SW480 (cell line): ENCODE measurements at places on chromosomes 1 and 21.

- DNase-seq = no peak
Observed at GRCh38 chr1:62800825-62801306, 16.9 kb downstream of the ATG4C start.

DNA sequence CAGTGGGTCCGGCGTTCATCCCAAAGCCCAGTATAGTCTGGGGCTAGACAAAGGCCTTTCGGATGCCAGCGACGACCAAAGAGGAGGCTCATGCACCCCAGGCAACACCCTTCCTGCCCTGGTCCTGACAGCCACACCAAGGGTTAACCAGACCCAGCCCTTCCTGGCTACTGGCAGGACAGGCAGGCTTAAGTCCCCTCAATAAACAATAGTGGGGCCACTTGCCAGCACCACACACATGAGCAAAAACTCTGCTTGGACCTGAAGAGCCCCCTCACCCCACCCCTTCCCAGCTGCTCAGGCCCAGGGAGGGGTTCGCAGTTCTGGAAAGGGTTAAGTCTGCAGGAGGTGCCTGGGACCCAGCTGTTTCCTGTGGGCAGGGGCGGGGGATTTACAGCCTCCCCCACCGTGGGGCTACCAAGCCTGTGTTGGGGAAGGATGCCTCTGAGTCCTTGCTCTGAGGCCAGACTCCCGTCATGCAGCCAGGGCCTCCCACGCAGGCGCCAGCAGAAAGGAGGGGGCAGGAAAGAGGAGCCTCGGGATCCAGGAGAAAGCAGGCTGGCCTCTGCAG lies 18.2 kb downstream of the PHLDA3 start:
- DNase-seq = peak; percentile 55

DNA sequence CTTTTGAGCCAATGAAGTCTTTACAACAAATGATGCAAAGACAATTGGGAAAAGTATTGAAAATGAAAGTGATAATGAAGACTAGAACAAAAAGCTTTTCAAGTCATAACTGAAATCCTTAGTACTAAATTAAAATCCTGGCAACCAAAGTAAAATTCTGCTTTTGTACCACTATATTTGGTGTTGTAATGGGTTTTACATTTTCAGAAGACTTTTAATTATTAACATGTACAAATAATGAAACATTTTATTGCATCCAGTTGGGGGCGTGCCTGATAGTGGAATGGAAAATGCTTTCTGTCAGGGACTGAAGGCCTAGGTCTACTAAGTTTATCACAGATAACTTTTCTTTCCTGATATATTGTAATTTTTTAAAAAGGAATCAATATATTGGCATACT lies 89.4 kb downstream of the SDCCAG8 start:
- DNase-seq = no peak

GRCh38 chr1:48127735-48128685 lies 94.5 kb upstream of the SLC5A9 start:
- DNase-seq = no peak

DNA sequence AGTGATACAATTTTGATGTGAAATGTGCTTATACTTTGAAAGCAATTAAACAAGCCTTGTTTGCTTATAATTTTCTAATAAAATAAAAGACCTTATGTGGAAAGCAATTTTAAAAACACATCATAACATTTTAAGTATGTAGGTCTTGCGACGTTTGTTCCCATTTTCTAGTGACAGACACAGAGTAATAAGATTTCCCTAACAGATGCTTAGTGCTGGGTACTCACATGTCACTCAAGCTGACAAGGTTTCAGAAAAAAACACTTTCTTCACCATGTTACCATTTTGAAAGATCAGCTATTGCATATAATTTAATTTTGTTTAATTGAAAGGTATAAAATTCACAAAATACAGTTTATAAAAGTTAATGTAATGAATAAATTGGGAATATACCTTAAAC lies 14.1 kb upstream of the ZRANB2 start:
- no peak for DNase-seq

GRCh38 chr1:27672750-27673112 lies 739 bp upstream of the IFI6 start:
- no peak for DNase-seq

DNA sequence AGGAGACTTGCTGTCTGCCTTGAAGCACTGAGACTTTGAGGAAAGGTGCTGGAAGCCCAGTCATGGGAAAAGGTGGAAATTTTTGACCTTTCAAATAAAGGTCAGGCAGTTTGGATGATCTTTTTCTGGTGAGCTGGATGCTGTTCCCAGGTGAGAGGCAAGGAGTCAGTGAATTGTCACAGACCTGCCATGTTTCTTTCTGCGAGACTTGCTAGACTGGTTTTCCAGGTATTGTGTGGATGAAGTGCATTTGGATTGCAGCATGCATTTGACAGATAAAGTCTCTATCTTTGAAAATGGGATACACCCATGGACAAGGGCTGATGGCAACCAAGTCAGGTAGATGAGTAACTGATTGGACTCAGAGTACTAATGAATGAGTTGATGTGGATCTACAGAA lies 65.7 kb upstream of the NHLH2 start:
- no peak for DNase-seq

DNA sequence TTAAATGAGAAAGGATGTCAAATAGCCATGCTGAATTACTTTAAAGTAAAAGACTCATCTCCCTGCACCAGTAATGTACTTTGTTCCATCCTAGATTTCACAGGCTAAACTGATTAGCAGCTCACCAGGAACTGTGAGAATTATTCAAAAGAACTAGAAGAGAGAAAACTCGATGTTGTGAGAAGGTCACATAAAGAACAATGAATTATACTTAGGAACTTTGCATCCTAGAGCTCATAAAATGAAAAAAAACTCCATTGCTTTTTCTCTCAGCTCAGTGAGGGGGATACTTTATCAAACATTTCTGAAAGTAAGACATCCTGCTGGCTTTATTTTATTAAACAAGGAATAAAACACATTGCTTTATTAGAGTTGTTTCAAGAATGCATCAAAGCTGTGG lies 278.5 kb downstream of the MRPL39 start:
- DNase-seq = no peak

GRCh38 chr1:192696082-192696481 lies 60.1 kb downstream of the RGS13 start:
- no peak for DNase-seq

GRCh38 chr1:201545851-201546492 lies 7.0 kb downstream of the NAV1 start:
- peak; percentile 45 for DNase-seq

- no peak for DNase-seq
Observed at GRCh38 chr1:236018885-236019453, 45.9 kb downstream of the NID1 start.

- DNase-seq = no peak
Observed at GRCh38 chr1:10834770-10835412, 38.4 kb upstream of the CASZ1 start.

DNA sequence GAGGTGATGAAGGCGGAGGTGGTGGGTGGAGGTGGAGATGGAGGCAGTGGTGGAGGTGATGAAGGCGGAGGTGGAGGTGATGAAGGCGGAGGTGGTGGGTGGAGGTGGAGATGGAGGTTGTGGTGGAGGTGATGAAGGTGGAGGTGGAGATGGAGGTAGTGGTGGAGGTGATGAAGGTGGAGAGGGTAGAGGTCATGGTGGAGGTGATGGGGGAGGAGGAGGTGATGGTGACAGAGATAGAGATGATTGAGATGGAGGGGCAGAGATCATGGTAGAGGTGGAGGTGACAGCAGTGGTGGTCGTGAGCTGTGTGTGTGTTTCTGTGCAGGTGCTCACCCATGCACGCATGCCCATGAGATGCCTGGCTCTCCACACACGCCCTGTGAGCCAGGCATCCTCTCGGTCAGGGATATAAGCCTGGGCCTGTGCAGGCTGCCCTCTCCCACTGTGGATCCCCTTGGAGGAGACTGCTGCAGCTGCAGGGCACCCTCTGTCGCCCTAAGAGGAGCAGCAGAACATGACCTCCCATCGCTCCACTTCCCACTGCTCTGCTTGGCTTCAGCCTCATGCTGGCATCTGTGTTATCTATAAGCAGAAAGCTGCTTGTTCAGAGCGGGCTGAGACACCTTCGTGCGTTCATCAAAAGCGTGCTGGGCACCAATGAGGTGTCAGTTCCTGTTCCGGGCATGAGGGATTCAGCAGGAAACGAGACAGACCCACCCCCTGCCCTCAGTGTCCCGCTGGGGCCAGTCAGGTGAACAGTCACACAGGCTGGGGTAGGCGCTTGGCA lies 20.5 kb upstream of the NPHP4 start:
- no peak for DNase-seq

DNA sequence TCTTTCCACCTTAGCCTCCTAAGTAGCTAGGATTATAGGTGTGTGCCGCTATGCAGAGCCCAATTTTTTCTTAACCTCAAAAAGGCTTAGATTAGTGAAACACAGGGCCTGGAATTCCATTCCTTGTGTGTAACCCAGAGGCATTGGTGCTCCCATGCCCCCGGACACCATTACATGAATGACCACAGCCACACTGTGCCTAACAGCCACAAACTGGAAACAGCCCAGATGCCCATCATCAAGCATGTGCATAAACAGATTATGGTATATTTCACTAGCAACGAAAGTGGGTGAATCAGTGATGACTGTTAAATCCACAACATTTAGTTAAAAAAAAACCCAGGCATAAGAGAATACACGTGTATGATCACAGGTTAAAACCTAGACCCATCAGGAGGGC lies 24.4 kb downstream of the ADAM30 start:
- no peak for DNase-seq

DNA sequence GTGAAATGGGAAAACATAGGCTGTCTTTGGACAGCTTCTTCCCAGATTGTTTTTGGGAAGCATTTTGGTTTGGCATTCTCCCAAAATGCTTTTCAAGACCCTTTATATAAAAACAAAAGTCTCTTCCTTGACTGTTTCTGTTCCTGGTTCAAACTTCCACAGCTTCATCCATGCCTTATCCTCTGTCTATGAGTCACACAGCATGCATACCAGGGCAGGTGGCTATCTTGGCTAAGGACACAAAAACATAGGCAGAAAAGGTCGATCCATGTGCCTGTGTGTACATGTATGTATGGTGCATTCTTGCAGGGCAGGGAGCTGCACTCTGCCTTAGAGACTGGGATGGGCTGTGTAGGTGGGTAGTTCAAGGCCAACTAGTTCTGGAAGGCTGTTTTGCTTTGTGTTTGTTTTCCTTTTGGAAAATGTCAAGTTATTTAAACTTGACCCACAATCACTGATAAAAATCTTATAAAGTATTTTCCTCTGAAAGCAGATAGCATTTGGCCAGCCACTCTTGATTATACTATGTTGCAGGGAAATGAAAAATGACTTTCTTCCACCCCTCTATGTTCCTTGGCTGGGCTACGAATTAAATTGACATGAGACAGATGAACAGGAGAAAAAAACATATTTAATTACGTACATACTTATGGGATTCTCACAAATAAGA lies 437.0 kb downstream of the SIPA1L2 start:
- DNase-seq = no peak

DNA sequence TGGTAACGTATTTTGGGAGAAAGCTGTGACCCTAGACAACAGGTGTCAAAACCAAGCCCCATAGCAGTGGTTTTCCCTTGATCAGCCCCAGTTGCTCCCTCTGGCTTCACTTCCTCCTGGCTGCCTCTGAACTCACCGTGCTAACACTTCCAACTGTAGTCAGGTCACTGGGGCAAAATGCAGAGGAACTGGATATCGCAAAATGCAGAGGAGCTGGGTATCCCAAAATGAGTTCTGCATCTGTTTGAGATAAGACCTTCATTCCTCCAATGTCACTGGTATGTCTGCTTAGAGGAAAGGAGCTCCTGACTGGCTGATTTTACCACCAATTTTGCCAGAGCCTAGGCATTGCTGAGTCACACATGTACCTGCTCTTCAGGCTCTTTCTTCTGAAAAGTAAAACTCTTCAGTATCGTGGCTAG lies 19.6 kb upstream of the TACSTD2 start:
- DNase-seq = no peak

DNA sequence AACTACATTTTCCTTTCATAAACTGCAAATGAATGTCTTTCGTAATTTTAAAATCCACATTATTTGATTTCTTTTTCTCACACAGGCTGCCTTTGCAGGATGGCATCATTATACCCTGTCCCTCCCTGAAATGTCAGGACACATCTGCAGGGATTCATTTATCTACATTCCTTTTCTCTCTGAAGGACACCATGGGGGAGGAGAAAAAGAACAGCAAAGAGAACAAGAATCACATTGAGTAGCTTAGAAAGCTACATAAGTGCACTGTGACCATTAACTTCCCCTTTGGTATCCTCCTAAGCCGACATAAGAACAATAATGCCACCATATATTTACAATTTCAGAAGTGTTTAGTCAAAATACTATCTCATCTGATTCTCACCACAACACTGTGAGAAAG lies 129.5 kb downstream of the PIGK start:
- DNase-seq = no peak

DNA sequence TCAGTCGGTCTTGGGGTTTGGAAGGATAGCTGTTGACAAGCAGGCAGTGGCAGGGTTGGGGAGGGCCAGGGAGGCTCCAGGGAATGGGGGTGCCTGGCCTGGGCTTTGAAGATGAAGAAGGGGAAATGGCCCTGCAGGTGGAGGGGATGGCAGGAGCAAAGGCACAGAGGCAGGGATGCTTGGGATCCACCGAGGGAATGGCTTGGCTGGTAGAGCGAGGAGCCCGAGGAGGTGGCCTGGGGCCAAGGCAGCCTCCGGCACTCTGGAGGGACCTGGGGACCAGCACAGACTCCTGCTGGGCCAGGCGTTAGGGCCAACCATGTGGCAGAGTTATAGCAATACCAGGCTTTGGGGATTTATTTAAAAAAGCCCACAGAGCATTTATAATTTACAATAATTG lies 62.9 kb upstream of the EDN2 start:
- DNase-seq = no peak

- DNase-seq = no peak
Observed at GRCh38 chr1:29310616-29311180, 74.4 kb downstream of the PTPRU start.

- DNase-seq = no peak
Observed at GRCh38 chr1:206651958-206652890, 16.9 kb downstream of the DYRK3 start.

DNA sequence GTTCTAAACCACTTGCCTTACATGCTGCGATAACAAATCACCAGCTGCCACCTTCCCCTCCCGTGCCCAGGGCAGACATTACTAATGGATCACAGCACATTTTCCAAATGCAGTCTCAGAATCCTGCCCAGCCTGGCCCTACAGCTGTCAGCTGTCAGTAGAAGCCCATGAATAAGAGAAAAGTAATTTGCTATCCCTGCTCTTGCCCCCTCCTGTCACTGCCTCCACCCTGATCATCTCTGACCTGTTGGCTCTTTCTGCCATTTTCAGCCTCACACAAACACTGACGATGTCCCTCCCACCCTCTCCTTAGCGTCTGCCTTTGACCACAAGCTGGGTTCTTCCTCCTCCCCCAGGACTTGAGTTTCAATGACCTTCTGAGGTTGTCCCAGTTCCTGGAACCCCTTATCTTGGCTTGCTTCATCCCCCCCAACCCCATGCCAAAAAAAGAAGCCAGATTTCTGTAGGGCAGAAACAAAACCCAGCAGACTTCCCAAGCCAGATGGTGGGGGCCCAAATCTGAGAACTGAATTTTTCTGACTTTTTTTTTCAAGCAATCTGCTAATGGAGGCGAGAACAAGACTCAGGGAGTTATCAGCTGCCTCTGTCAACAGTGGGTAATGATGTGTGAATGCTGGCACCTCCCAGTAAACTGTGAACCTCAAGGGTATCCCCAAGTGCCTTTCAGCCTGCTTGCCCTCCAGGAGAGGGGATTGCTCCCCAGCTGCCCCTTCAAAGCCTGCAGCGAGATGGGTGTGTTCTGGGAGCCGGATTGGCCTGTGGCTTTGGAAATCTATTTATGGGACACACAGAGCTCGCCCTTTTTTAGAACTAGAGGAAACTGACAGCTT lies 216.5 kb upstream of the VAMP3 start:
- DNase-seq = no peak

GRCh38 chr1:175314300-175314699 lies 121.7 kb upstream of the KIAA0040 start:
- no peak for DNase-seq
